Fibroblast of skin of scalp (primary cell): ENCODE measurements at places on chromosomes 2 and 18.

GRCh38 chr2:106719222-106719621, 166.7 kb downstream of the ST6GAL2 start:
- no peak for DNase-seq

GRCh38 chr2:32427672-32428610, 71.1 kb downstream of the BIRC6 start:
- DNase-seq, result no peak

- peak; percentile 36 for DNase-seq
These were observed 138.1 kb downstream of the WDR7 start for GRCh38 chr18:56789004-56789888.

- DNase-seq, result no peak
These were observed 10.2 kb downstream of the SP110 start for GRCh38 chr2:230209422-230210051.

DNA sequence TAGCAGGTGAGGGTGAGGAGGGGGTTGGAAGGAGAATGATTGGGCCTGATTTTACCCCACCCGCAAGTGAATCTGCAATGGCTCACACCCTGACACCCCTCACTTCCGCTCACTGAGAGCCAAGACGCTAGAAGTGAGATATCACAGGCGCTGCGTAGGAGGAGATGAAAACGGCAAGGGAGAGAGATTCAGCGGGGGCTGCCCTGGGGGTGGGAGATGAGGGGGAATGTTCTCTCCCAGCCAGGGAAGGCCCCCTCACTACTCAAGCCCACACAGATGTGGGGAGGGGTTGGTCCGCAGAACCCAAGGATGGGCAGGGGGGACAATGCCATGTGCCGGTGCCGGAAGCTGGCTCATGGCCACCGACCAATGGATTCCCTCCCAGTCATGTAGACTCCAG, 32.9 kb downstream of the LOXHD1 start:
- DNase-seq, result no peak

DNA sequence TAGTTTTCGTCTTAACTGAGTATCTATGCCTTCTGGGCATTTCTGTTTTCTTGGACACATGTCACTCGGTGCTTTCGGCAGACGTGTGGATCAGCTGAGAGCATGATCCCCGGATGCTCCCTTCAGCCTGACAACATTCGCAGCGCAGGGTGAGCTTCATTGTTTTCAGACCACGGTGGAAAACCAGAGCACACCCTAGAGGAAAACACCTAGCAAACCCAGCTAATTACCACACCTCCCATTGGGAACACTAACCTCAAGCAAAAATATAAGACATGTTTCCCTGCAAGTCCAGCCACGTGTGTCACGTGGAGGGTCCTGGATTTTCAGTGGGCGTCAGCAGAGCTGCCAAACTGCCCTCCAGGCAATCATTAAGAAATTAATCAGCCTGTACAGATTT, 31.0 kb downstream of the ANKRD29 start:
- DNase-seq, result no peak

- DNase-seq, result peak; percentile 7
These were observed 89.8 kb downstream of the ARHGAP28 start for GRCh38 chr18:6819332-6819731.

GRCh38 chr2:120346667-120347358, 877 bp downstream of the INHBB start:
- peak; percentile 34 for DNase-seq

GRCh38 chr2:171069286-171069956, 91.3 kb downstream of the TLK1 start:
- DNase-seq, result no peak

DNA sequence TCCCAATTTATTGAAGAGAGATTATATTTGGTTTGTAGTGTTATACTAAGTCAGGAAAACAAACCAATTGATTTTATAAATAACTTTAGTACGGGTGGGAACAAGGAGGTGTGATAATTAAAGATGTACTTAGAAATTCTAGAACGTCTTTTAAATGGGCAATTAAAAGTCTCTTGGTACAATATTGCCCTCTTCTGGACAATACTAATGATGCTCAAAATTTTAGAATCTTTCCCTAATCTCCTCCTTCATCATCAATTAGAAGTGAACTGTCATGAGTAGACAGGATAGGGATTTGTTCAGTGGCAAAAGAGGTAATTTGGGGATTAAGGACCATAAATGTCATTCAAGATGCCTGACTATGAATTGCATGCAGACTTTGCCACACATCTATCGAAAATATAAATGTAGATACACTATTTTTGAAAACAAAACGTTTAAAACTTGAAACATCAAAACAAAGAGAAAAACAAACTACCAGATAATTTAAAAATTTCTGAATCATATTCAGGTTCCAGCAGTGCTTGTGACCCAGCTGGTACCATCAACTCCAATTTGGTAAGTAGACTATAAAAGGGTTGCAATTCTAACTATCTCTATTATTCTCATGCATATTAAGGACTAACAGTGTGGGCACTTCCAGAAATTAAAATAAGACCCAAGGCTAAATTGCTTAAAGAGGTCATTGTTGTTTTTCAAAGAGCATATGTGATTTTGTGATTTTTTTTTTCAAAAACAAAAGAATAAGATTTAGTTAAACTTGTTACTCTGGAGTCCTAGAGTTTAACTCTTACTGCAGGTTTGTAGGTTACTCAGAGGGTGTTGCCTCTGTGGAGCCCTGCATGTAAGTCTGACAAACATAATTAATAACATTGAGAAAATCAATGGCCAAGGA, 123.5 kb downstream of the LAMA3 start:
- no peak for DNase-seq

DNA sequence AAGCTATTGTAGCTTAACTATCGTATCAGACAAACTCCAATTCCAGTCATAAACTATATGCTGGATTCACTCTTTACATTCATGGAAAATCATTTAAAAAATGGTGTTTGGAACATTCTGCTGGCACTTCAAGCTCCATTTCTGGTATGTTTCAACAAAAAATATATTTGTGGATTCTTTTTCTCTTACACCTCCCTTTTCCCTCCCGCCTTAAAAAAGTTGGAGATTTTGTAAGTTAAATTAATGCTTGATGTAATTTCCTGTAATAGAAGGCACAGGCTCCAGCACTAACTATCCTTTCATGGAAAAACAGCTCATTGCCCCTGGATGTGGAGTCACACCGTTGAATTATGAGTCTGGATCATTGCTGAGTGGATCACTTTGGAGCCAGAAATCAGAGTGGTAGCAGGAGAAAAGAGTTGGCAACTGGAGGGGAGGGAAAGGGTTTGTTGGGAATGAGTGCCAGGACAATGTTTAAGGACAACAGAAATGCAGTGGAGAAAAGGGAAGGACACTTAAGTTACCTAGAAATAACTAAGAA, 102.8 kb downstream of the ICOS start:
- DNase-seq, result no peak

DNA sequence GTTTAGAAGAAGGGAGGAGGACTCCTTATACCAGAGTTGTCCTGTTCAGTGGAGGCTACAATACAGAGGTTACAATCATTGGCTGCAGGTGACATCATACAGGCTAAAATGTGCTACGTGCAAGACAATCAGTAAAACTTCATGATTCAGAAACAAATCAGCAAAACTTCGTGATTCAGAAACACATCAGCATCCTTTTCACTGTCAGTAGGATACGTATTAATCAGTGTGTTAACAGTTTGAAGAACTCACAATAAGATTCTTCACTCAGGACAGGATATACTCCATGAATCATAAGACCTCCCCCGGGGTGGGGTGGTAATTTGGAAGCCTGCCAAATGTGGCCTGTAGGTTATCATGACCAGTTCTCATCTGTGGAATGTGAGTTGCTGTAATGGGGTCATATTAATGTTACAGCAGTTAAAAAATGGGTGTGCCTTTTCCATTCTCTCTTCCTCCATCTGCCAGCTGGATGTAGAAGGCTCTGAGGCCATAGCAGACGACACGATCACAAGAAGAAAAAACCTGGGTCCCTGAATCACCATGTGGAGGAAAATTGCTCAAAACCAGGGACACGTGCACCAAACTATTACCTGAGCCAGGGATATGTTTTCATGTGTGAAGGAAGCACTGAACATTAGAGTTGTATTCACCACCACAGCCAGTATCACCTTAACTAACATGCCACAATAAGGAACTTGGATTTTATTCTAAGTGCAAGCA, 134.8 kb upstream of the CREB1 start:
- peak; percentile 99 for DNase-seq

DNA sequence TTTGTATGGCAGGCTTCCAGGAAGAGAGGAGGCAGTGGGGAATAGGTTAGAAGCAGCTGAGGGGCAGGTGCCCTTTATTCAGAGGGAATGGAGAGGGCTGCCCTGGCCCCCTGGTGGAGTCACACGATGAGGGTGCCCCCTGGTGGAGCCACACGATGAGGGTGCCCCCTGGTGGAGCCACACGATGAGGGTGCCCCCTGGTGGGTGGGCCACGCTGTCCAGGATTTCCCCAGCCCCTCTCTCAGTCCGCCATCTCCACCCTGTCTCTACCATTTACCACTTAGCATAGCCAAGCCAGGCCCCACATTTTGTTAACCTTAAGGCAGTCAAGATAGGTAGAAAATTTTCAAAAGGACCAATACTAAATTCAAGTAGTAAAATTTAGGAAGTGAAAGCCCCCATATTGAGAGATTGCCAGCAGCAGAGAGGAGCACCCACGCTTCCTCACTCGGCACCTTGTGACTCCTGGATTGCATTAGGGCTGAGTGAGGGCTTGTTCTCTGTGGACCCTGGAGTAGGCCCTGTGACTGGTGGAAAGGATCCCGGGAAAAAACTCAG, 10.4 kb upstream of the FAM228A start:
- no peak for DNase-seq
